ENCODE measurements at places on chromosomes 12 and 14. TPM values are rescaled to one million over a fixed set of nuclear protein-coding genes. Genes with fewer than 3 reads are reported as not detected.

- DNase-seq, result no peak
Measured at GRCh38 chr14:39246618-39247017, 12.9 kb downstream of the MIA2 start.

DNA sequence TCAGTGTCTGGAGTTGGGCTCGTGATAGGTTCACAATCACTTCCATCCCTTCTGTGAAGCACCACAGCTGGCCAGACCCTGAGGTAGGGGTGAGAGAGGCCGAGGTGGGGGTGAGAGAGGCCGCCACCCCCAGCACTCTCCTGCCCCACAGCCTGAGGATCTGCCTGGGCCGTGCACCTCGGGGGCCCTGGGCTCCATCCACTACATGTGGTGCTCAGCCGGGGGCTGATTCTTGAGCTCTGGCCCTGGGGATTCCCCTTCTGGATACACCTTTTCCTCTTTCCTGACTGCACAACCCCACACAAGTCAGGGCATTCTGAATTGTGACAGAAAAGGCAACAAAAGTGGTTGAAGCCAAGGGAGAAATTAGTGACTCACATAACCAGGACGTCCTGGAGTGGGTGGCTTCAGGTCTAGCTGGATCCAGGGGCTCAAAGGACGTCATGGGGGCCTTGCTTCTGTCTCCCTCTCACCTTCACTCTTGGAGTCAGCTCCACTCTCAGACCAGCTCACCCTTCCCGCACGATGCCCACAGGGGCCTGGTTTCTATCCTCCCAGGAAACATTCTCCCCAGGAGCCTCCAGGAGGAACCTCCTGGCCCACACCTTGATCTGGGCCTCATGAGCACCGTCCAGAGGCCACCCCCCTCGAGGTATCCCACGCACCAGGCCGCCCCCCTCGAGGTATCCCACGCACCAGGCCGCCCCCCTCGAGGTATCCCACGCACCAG, 12.1 kb upstream of the FBRSL1 start:
- no peak for DNase-seq

- no peak for DNase-seq
Measured at GRCh38 chr12:70448371-70448770, 82.3 kb downstream of the KCNMB4 start.

DNA sequence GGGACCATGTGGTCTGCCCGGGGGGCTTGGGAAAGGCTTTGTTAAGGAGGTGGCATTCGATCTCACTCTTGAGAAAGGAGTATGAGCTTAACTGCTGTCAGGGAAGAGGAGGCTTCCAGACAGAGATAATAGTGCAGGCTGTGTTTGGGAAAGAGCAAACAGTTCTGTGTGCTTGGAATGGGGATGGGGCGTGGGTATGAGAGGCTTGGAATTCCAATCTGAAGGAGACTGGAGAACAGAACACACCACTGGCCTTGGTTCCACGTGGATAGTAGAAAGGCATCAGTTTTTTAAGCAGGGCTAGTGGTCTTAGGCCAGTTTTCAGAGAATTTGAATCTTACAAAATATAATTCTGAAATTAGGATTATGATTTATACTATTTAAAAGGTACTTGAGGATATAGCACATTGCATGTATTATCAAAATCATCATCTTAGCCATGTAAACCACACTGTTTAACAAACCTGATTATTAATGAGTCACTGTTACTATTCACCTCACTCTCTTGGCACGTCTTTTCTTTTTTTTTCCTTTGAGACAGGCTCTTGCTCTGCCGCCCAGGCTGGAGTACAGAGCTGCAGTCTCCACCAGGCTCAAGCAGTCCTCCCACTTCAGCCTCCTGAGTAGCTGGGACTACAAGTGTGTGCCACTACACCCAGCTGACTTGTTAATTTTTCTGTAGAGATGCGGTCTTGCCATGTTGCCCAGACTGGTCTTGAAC, 38.5 kb upstream of the KCNK13 start:
- DNase-seq, result no peak

DNA sequence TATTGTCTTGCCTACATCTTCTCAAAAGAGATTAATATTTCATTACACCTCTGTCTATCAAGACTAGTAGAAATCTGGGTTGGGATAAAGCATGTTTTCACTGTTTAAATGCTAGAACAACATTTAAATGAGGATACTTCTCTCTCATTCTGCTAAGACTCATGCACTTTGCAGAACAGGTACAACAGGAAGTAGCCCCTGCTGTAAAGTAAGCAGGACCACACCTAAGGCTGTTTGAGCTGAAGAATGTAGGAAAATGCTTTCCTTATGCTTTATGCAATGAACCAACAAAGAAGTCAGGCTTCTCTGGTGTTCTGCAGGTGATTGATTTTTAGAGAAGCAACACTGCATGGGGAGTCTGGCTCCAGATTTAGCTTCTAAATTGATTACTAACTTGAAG, 89.4 kb downstream of the PAX9 start:
- no peak for DNase-seq

DNA sequence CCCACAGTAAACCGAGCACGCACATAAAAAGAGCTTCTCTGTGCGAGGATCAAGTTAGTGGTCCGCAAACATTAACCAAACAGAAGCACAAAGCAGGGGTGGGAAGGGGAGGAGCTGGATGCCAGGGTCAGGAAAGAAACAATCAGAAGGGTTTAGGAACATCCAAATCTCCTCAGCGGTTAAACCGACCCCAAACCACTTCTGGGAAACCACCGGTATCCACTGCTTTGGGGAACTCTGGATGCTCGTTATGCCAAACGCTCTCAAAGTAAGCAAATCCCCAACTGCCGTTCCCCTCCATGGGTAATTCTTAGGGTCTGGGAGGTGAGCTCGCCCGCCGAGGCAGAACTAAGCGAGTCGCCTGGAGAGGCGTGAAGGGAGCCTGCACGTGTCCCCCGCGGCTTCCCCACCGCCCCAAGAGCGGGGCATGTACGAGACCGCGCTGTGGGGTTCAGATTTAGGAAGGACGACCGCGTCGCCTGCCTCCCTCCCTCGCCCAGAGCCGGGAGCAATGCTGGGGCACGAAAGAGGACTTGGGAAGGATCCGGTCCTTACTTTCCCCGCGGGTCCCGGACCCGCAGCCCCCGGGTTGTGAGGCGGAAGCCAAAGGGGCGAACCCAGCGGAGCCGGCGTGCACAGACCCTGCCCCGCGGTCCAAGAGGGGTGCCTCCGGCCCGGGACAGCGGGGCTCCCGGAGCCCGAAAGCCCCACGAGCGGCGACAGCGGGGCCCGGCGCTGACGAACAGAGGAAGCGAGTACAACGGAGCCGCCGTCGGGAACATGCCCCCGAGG, 711 bp downstream of the SBNO1 start:
- no peak for DNase-seq

- no peak for DNase-seq
Measured at GRCh38 chr14:39548358-39548757, 116.1 kb upstream of the FBXO33 start.

Gene LRTM2
- not detected for total RNA-seq
